ENCODE measurements at places on chromosomes 1 and 21. TPM values are rescaled to one million over a fixed set of nuclear protein-coding genes. Genes with fewer than 3 reads are reported as not detected.

The OR2T33 gene
- not detected for total RNA-seq

The ADAM30 gene
- total RNA-seq = not detected

The TPTE gene
- not detected for total RNA-seq

The ZNF691 gene
- 9.9 TPM for total RNA-seq

The LAX1 gene
- not detected for total RNA-seq

The LORICRIN gene
- total RNA-seq = not detected

The CADM3 gene
- 0.28 TPM for total RNA-seq

The RPE65 gene
- not detected for total RNA-seq

The PROX1 gene
- total RNA-seq = 0.13 TPM

The RNF11 gene
- 86.0 TPM for total RNA-seq

The FCRLB gene
- 0.41 TPM for total RNA-seq

The TSNAX gene
- total RNA-seq = 40.0 TPM

The VANGL2 gene
- total RNA-seq = 0.10 TPM

The SPATA17 gene
- total RNA-seq = 0.51 TPM

The LRRN2 gene
- 2.0 TPM for total RNA-seq

The A3GALT2 gene
- total RNA-seq = not detected

The ARTN gene
- total RNA-seq = 0.49 TPM

The TNFRSF4 gene
- 0.62 TPM for total RNA-seq

Data from Panc1 (cell line).